ENCODE measurements at places on chromosomes 4 and X. TPM values are rescaled to one million over a fixed set of nuclear protein-coding genes. Genes with fewer than 3 reads are reported as not detected.

VSIG1 gene
- total RNA-seq: not detected

GAGE12E gene
- not detected for total RNA-seq

UGT2B17 gene
- not detected for total RNA-seq

GABRG1 gene
- total RNA-seq: not detected

SMIM31 gene
- total RNA-seq: not detected

TMEM31 gene
- not detected for total RNA-seq

RNF128 gene
- 0.78 TPM for total RNA-seq

BGN gene
- total RNA-seq: 141 TPM

ZNF157 gene
- total RNA-seq: not detected

AMER1 gene
- total RNA-seq: 3.5 TPM

GRCh38 chr4:132180020-132180427, 969.1 kb upstream of the PCDH10 start:
- H3K36me3 ChIP-seq: no peaks in the 10 kb centered on the region
- H3K27me3 ChIP-seq: no peaks in the 10 kb centered on the region
- no peaks in the 10 kb centered on the region for H3K4me1 ChIP-seq
- H3K27ac ChIP-seq: no peak overlapping the region
- DNase-seq: no peak

DNA sequence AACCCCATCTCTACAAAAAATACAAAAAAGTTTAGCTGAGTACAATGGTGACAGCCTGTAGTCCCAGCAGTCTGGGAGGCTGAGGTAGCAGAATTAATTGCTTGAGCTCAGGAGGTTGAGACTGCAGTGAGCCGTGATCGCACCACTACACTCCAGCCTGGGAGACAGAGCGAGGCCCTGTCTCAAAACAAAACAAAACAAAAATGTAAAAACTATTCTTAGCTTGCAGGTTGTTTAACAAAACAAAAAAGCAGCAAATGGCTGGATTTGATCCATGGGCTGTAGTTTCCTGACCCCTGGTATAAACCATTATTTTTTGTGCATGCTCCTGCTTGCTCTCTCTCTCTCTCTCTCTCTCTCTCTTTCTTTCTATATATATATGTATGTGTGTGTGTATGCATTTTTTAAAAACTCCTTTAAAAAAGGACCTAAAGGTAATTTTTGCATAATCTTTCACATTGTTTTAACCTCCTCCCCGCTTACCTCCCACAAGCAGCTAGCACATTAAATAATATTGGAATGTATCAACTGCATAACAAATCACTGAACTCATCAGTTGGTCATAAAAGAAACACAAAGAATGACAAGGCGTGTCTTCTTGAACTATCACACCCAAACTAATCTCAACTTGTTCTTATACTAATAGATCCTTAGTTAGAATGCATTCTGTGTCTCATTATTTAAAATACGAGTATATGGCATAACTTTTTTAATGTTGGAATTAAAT, 4.8 kb downstream of the AREG start:
- H3K36me3 ChIP-seq: no peaks in the 10 kb centered on the region
- DNase-seq: no peak
- no peak overlapping the region for H3K27ac ChIP-seq
- no peaks in the 10 kb centered on the region for H3K4me1 ChIP-seq

DNA sequence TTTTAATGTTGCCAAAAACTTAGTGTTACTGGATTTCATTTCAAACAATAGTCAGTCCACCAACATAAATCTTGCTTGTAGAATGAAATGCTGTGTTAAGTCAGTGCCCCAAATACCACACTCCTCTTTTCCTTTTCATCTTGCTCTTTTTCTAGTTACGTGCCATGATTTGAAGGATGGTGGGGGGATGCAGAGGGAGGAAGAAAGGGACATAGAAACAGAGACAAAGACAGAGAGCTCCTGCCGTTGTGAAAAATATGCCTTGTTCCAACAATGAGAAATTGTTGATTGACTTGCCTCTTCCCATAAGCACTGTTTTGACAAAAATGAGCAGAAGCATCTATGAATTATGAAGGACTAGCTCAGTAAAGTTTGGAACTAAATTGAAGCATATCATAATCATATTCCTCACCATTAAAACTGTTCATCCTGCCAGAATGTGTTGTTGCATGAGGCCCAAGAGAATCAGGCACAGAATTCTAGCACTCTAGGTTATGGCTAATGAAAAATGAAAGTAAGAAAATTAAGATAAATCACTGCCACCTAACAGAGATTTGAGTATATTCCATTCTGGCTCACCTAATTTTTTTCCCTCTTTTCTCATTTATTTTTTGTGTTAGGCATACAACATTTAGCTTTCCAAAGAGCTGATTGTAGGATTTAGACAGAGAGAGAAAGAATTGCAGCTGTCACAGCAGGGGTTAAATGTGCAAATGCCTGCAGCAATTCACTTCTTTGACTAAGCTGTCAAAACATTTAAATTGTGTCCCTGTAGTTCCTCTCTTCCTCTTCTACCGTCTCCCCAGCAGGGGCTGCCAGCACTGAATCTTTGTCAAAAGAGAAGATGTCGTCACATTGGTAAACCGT, 111.6 kb upstream of the PTPN13 start:
- H3K4me3 ChIP-seq: peak overlapping the region; percentile 13
- H3K4me1 ChIP-seq: no peaks in the 10 kb centered on the region
- H3K36me3 ChIP-seq: no peaks in the 10 kb centered on the region

DNA sequence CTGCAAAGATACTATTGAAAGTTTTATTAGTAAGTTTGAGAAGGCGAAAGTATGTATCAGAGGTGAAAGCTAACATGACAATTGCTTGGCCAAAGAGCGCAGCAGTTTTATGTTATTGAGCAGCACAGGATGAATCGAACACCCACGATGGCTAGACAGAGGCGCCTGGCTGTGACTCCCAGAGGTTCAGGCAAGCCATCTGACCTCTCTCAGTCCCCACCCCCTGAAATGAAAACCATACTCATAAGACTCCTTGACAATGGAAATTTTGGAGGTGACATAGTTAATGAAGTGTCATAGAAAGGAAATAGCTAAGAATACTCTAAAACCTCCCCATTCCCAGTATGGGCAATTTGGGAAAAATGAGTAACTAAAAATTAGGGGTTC, 70.6 kb downstream of the MGST2 start:
- H3K27me3 ChIP-seq: no peaks in the 10 kb centered on the region
- peak; percentile 54 for DNase-seq
- H3K4me3 ChIP-seq: no peak overlapping the region
- H3K4me1 ChIP-seq: peaks cover 56% of the 10 kb centered on the region

GRCh38 chr4:3256230-3257102, 7.5 kb downstream of the MSANTD1 start:
- no peak for DNase-seq
- H3K4me3 ChIP-seq: no peak overlapping the region
- H3K36me3 ChIP-seq: no peaks in the 10 kb centered on the region
- no peaks in the 10 kb centered on the region for H3K4me1 ChIP-seq
- no peaks in the 10 kb centered on the region for H3K27me3 ChIP-seq
- H3K27ac ChIP-seq: no peak overlapping the region

DNA sequence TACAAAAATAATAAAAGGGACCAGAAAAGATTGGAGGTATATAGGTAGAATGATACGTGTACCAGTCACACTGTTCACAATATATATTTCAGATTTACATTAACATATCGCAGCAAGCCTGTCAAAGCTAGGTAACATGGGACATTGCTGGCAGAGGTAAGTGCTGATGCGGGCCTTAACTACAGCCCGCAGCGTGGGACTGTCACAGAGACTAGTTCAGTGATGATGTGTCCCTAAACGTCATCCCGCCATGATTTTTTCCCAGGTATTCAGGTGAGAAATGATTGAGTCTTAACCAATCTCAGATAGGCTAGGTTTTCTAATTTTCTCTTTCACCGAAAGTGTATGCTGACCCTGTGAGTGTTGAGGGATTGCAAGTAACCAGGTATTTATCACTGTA, 7.8 kb upstream of the ATXN3L start:
- no peak overlapping the region for H3K4me3 ChIP-seq
- no peaks in the 10 kb centered on the region for H3K36me3 ChIP-seq
- H3K27me3 ChIP-seq: no peaks in the 10 kb centered on the region
- no peaks in the 10 kb centered on the region for H3K4me1 ChIP-seq
- no peak overlapping the region for H3K27ac ChIP-seq

GRCh38 chr4:78568640-78569305, 17.2 kb downstream of the ANXA3 start:
- peak overlapping the region; percentile 44 for H3K27ac ChIP-seq
- H3K4me1 ChIP-seq: peaks cover 35% of the 10 kb centered on the region
- H3K36me3 ChIP-seq: no peaks in the 10 kb centered on the region

DNA sequence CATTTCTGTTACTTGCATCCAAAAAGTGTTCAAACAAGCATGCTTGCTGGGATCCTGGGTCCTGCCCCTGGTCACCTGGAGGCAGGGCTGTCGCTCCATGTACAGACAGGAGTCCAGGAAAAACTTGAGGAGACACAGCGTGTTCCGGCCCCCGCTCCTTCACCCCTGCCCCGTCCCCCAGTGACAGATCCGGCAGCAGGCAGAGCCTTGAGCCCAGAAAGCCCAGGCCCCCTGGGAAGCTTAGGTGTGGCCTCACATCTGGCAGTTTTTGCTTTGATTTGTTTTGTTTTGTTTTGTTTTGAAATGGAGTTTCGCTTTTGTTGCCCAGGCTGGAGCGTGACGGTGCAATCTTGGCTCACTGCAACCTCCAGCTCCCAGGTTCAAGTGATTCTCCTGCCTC, 67.0 kb downstream of the TRMT44 start:
- no peak overlapping the region for H3K4me3 ChIP-seq
- H3K27ac ChIP-seq: peak overlapping the region; percentile 75
- H3K4me1 ChIP-seq: peaks cover 48% of the 10 kb centered on the region

- H3K4me1 ChIP-seq: no peaks in the 10 kb centered on the region
- no peak overlapping the region for H3K4me3 ChIP-seq
- H3K27me3 ChIP-seq: no peaks in the 10 kb centered on the region
These were observed 67.5 kb downstream of the NEUROG2 start for GRCh38 chr4:112448306-112449132.

- no peaks in the 10 kb centered on the region for H3K4me1 ChIP-seq
- H3K27ac ChIP-seq: no peak overlapping the region
- no peak for DNase-seq
- H3K27me3 ChIP-seq: no peaks in the 10 kb centered on the region
- no peaks in the 10 kb centered on the region for H3K36me3 ChIP-seq
These were observed 43.9 kb downstream of the RASSF6 start for GRCh38 chr4:73576381-73576780.

DNA sequence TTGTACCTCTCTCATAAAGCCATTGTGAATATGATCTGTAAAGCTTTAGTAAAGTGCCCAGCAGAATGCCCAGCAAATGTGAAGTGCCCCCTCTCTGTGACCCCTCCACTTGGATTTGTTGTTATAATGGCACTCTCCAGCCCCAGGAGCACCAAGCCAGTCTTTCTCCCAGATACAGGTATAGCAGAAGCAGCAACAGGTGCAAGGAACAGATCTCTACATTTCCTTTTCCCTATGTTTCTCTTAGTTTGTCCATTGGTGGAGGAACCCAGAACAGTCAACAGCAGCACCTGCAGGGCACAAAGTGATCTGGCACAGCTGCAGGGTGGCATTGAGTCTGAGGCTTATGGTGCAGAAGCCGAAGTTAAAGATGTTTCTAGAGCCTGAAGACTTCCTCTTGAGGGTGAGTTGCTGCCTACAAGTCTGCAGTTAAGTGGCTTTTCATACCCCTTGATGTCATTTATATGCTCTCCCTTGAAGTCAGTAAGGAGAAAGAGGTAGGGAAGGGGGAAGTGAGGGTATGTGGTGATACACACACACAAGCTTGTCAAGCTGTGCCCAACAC, 16.1 kb upstream of the CXCL3 start:
- H3K4me1 ChIP-seq: no peaks in the 10 kb centered on the region
- no peak overlapping the region for H3K4me3 ChIP-seq
- H3K27ac ChIP-seq: no peak overlapping the region
- no peaks in the 10 kb centered on the region for H3K27me3 ChIP-seq
- H3K36me3 ChIP-seq: no peaks in the 10 kb centered on the region

All from right atrium auricular region (tissue), 2 donors.